CD4-positive, alpha-beta memory T cell (primary cell): ENCODE measurements at places on chromosomes 6 and 20. TPM values are rescaled to one million over a fixed set of nuclear protein-coding genes. Genes with fewer than 3 reads are reported as not detected.

Gene ELOVL2
- total RNA-seq = not detected

Gene KATNA1
- total RNA-seq = 21.4 TPM

Gene HAO1
- not detected for total RNA-seq

Gene LPIN3
- 0.17 TPM for total RNA-seq

Gene SIRPD
- total RNA-seq = not detected

Gene DYNLRB1
- 81.0 TPM for total RNA-seq

Gene LPA
- not detected for total RNA-seq

Gene CYP39A1
- not detected for total RNA-seq

Gene TGM3
- total RNA-seq = not detected

- no peak overlapping the region for H3K4me3 ChIP-seq
- peak overlapping the region; percentile 16 for H3K27ac ChIP-seq
- DNase-seq = peak; percentile 54
- peaks cover 36% of the 10 kb centered on the region for H3K4me1 ChIP-seq
- H3K36me3 ChIP-seq = no peaks in the 10 kb centered on the region
- H3K27me3 ChIP-seq = no peaks in the 10 kb centered on the region
These were observed 3.5 kb upstream of the PLCG1 start for GRCh38 chr20:41133709-41134361.

- peaks cover 11% of the 10 kb centered on the region for H3K4me1 ChIP-seq
- H3K4me3 ChIP-seq = no peak overlapping the region
- no peaks in the 10 kb centered on the region for H3K36me3 ChIP-seq
- DNase-seq = no peak
- no peaks in the 10 kb centered on the region for H3K27me3 ChIP-seq
These were observed 72.9 kb downstream of the TOX2 start for GRCh38 chr20:43987531-43987930.

DNA sequence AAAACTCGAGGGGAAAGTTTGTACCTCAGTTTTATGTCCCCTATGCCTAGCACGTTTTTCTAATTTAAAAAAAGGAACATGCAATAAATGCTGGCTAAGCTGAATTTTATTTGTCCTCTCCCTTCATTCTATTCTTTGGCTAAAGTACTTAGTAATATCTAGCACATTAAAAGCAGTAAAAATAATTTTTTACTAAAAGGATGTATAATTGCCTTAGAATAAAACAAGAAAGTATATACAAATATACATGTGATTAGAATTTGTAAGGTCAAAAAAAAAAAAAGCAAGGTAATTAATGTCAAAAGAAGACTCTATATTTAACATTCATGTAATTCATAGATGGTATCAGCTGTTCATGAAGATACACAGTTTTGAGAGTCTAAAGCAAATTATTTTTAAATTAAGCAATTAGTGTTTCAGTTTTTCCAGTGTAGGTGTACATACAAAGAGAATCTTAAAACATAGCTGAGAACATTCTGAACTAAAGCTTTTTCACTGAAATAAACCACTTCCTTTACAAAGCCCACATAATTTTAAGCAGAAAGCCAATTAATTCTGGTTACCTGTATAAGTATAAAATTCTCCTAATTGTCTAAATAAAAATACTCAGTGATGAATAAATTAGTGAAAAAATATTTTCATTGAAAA lies 32.4 kb downstream of the HBS1L start:
- H3K27me3 ChIP-seq = no peaks in the 10 kb centered on the region
- no peak for DNase-seq
- H3K4me1 ChIP-seq = peaks cover 38% of the 10 kb centered on the region
- H3K36me3 ChIP-seq = no peaks in the 10 kb centered on the region
- no peak overlapping the region for H3K4me3 ChIP-seq
- H3K27ac ChIP-seq = no peak overlapping the region

- no peak overlapping the region for H3K4me3 ChIP-seq
- no peaks in the 10 kb centered on the region for H3K27me3 ChIP-seq
- no peaks in the 10 kb centered on the region for H3K36me3 ChIP-seq
- no peak overlapping the region for H3K27ac ChIP-seq
These were observed 464.3 kb upstream of the FLRT3 start for GRCh38 chr20:14801591-14802325.

DNA sequence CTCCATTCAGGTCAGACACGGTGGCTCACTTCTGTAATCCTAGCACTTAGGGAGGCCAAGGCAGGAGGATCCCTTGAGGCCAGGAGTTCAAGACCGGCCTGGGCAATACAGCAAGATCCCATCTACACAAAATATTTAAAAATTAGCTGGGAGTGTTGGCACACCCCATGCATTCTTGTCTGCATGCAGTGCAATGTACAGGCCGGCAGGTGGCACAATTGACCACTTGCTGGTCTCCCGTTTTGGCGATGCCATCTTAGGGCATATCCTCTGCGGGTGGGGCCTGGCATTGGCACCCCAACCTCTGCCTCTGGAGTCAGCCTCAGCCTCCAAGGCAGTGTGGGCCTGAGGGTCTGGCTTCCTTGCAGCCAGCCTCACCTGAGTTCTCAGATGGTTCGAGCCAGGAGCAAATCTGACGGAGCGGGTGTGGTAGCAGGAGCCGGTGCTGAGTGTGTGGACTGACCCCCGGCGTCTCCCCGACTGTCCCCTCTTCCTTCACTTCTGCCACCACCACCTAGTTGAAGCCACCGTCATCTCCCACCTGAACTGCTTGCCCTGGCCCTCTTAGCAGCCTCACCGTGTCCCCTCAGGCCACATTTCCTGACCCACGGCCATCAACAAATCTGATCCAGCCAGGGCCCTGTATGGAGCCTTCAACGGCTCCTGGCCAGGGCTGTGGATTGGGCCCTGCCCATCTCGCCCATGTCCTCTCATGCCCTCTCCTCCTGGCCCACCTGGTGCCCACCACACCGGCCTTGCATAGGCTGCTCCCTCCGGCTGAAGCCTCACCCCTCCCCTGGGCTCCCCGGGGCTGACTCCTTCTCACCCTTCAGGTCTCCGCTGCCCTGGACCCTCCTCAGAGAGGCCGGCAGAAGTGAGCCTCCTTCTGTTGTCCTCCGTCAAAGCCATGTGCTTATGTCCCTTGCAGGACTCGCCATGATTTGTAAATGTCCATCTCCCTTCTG lies 44.0 kb downstream of the EFCAB8 start:
- H3K36me3 ChIP-seq = no peaks in the 10 kb centered on the region
- H3K4me3 ChIP-seq = no peak overlapping the region
- H3K27me3 ChIP-seq = no peaks in the 10 kb centered on the region
- peaks cover 17% of the 10 kb centered on the region for H3K4me1 ChIP-seq
- peak; percentile 66 for DNase-seq

DNA sequence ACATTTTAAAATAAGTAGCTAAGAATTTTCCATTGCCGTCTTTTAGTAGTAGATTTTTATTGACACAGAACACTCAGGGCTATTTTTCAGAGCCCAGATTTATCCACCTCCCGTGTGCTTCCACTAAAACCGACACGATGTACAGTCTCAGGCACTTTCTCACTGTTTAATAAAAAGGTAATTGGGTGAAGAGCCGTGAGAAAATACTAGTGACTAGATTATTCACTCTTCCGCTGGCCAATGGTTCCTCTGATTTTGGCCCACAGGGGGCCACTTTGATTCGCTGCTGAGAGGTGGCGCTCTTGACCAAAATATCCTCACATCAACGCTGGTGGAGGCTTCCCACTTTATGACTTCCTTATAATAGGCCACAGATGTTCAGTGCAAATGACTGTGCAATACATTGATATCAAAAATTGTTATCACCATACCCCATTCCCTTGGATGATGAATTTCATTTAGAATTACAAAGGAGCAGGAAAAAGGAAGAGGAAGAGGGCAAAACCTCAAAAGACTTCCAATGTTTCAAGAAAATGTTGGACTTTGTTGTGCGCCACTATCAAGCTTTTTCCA lies 12.3 kb upstream of the HDDC2 start:
- H3K4me3 ChIP-seq = no peak overlapping the region
- peaks cover 7% of the 10 kb centered on the region for H3K27me3 ChIP-seq
- H3K27ac ChIP-seq = no peak overlapping the region
- H3K36me3 ChIP-seq = no peaks in the 10 kb centered on the region
- no peak for DNase-seq
- H3K4me1 ChIP-seq = no peaks in the 10 kb centered on the region
